Esophagus squamous epithelium (tissue), 5 donors: ENCODE measurements at places on chromosomes 3 and 15.

GRCh38 chr3:10933021-10933420 lies 59.5 kb upstream of the SLC6A1 start:
- DNase-seq = no peak

DNA sequence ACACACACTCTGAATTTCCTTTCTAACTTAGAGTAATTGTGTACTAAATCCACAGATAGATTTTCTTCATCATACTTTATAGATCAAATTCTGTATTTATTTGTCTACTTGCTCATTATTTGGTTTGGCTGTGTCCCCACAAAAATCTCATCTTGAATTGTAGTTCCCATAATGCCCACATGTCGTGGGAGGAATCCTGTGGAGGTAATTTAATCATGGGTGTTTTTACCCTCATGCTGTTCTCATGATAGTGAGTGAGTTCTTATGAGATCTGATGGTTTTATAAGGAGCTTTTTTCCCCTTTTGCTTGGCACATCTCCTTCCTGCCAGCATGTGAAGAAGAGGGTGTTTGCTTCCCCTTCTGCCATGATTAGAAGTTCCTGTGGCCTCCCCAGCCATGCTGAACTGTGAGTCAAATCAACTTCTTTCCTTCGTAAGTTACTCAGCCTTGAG lies 198.3 kb upstream of the TGFBR2 start:
- DNase-seq = no peak

DNA sequence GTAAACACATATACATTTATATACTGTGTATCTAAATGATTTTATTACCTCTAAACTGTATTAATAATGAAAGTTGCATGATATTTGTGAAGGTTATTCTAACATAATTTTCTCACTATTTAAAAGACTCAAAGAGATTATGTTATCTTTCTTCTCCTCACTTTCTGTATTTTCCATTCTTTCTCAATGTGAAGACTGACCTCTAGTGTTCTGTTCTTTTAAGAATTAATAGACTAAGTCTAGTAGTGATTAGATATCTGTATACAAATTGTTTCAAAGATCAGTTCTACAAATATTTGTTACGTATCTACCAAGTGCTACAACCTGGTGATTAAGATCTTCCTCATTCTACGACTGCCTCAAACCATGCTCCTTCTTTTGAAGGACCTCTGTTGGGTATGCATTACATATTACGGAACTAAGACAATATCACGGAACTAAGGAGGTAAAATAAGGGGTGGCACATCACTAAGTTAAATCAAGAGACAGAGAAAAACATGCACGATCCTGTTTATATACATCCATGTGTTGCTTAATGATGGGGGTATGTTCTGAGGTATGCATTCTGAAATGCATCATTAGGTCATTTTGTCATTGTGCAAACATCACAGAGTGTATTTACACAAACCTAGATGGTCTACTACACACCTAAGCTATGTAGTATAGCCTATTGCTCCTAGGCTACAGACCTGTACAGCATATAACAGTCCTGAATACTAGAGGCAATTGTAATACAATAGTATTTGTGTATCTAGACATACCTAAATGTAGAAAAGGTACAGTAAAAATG lies 161.5 kb upstream of the KBTBD8 start:
- no peak for DNase-seq

- no peak for DNase-seq
Measured at GRCh38 chr3:109910772-109911171, 573.4 kb upstream of the DPPA4 start.

GRCh38 chr3:187401856-187402255 lies 33.7 kb downstream of the RTP4 start:
- DNase-seq = no peak

DNA sequence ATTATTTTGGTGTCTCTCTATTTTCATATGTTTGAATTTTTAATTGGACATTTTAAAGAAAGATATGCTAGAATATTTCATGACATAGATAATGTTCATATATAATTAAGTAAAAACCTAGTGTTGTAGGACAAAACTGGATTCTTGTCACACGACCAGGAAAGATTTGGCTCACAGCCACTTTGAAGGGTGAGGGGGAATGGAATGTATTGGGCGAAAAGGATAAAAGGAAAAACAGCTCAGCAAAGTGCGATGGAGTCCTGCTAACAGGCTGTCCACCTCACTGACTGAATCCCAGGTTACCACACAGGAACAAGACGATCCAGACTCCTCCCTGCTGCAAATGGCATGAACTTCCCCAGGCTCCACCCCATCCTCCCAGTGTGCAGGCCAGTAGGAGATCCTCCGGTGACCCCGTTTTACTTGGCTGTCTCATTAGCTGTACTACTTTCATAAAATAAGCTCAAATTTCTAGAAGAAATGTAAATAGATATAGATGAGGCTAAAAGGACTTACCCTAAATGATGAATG lies 186.2 kb downstream of the CD47 start:
- no peak for DNase-seq

DNA sequence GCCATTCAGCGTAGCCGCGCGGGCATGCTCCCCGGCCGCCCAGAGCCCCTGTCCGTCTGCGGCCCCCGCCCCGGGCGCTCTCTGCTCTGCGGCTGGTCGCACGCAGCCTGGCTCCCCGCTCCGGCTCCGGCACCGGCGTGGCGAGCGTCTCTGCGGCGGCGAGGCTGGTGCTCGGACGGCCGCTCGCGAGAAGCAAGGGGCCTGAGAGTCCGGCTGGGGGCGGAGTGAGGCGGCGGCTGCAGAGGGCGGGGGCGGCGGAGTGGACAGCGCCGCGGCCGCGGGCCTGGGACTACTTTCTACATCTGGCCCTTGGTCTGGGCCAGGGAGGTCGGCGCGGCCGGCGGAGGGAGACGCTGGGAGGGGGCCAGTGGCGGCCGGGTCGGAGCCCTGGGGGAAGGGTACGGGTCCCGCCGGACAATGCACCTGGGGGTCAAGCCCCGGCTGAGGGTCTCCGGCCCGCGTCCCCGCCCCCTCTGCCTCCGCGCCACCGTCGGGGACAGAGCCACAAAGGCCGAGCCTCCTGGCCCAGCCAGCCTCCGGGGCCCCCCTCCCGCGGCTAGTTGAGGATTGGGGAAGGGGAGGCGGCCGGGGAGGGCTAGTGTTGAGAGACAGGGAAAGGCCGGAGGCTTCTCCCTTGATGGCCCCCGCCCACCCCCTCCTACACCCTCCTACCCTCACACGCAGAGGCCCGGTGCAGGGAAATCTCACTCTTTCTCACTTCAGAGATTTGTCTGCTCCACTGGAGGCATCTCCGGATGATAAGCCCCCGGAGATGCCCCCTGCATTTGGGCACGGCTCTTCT lies at the start of gene PRTG:
TSS of gene PRTG (minus strand) at position 226 of the 802 bp plus-strand sequence. CDS start at position 5, 221 bp downstream.
- no peak for DNase-seq

- DNase-seq = no peak
Measured at GRCh38 chr15:78425643-78426042, 12.4 kb upstream of the IREB2 start.

DNA sequence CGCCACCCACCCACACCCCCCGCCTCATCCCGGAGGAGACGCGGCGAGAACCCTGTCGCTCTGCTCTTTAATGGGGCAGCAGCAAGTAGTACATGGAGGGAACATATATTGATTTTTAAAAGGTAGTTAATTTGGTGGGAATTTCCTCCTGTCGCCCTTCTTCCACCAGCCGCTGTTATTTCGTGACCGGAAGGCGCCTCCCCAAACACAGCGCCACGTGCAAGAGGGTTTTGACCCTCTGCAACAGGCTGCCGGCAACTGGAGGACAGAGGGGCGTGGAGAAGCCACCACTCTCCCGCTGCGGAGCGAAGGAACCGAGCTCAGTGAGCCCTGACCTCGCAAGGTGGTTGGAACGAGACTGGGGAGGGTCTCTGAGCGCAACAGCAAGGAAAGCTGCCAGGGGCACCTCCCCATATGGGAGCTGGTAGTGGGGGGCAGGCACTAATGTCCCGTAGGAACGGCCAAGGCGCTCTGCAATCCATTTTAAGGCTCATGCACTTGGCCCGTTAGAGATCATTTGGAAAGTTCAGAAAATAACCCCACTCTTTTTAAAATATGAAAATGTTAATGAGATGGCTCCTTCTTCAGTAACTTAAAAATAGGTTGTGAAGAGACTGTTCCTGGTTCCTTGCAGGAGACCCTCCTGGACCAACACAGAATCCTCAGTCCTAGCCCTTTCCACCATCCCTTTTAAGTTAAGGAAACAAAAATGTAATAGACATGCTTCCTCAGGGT lies 4.3 kb downstream of the ONECUT1 start:
- DNase-seq = no peak

- no peak for DNase-seq
Measured at GRCh38 chr3:124552224-124552623, 178.0 kb upstream of the UMPS start.

- no peak for DNase-seq
Measured at GRCh38 chr3:39474126-39474515, 6.6 kb downstream of the MOBP start.

DNA sequence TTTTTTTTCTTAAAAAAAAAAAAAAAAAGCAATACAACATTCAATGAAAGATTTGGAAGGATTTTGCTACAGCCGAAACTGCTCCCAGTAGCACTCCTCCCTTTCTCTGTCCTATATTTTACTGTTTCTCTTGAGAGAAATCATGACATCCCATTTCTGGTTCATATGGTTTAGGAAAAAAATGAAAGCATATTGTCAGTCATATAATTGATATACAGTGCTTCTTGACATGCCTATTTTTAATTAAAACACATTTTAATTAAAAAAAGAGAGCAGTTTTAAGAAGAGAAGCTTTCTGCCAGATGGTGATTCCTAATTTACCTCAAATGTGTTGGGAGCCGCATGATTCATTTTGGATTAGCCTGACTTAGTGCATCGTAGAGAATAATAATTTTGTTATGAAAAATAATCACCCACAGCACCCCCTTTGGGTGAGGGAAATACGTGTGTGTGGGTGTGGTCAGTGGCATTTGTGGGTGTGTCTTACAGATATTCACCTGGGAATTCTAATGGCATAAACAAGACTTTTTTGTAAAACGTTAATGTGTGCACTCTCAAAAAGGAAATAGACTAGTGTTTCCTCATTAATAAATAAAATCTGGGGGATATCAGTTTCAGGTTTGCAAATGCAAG lies 544.5 kb downstream of the MFSD1 start:
- DNase-seq = no peak

DNA sequence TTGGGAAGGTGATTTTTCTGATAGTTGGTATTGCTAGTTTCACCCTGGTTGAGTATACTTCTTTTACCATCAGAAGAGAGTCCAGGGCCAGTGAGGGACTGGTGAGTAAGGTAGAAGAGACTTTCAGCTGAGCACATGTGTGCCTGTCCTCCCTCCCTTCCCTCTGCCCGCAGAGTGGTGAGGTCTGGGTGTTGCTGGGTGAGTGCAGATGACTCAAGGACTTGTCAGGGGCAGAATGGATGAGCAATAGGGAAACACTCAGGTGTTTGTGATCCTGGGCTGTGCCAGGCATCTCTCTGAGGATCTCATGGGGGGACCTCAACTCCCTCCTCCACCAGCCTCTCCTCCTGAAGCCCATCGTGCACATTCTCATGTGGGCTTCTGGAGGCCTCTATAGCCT lies 76.0 kb upstream of the GSK3B start:
- no peak for DNase-seq

DNA sequence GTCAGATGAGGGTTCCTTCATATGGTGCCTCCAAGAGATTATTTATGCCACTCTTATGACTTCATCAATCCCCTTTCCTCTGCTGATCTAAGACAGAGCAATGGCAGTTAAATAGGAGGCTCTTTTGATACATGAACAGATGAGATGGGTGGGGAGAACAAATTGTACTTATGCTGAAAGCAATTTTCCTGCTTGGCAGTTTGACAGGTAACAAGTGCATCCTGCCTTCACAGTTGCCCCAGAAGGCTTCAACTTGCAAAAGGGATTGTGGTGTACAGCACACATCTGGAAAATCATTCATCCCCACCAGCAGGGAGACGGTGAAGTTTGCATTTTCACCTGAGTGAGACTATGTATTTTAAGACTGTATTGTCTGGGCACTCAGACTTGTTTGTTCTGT lies 27.3 kb downstream of the ENTPD3 start:
- no peak for DNase-seq

DNA sequence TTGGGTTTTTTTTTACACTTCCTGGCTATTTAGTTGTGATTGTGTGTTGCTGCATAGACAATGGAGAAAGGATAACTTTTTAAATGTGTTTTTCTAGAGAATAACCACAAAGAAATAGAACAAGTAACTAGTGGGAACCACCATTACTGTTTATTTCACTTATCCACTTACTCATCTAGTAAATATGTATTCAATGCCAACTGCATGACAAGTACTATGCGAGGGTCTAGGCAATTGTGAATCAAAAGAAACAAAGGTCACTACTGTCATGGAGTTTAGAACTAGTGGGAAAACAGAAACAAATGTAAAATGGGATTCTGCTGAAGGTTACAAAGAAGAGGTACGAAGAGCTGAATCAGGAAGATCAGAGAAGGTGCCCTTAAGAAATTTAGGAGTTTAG lies 600.9 kb upstream of the ROBO2 start:
- DNase-seq = no peak

DNA sequence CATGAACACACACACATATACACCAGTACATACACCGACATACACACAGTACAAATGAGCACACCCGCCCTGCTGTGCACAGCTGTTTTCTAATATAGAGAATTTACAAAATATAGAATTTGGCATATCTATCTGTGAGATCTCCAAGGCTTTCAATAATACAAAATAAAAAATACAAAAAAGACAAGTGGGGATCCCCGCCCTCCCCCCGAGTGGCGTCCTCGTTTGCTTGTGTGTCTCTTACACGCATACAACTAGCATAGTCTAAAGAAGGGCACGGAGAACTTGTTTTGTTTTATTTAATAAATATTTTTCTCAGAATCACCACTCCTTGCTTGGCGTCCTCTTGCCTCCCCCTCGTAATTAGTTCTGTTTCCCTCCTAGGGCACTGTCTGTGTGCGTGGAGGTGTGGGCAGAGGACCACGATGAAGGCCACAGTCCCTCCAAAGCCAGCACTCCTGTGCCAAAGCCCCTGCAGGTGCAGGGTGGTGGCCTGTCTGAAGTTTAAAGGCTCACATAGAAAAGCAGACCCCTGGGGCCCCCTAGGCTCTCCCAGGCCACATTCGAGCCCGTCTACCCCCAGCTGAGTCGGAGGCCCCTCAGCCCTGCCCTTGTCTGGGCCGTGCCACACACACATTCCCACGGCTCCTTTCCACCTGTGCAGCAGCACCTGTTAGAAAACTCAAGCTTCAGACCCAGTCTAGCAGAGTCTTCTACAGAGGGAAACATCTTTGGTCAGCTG lies 82.1 kb downstream of the SEC22A start:
- no peak for DNase-seq

DNA sequence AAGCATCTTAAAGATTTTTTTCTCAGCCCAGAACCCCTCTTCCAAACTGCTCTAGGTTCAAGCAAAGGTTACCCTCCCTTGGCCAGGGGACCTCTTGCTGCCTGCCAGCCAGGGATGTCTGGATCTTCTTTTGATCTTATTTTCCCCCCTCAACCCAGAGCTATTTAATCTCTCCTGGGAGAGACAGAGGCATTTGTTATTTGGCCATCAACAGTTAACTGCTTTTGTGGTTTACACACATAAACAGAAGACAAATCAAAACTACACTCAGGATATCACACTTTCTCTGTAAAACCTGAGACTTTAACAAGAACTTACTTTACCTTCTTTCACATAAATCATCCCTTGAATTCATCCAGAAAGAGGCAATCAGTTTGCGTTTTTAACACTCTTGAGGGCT lies 272.5 kb downstream of the THSD4 start:
- DNase-seq = no peak

GRCh38 chr3:172339892-172340291 lies 108.4 kb downstream of the GHSR start:
- DNase-seq = no peak

GRCh38 chr3:182118066-182118465 lies 406.3 kb downstream of the SOX2 start:
- DNase-seq = no peak
